ENCODE measurements at places on chromosomes 5 and 9.

GRCh38 chr5:53678981-53679660 lies 118.7 kb downstream of the NDUFS4 start:
- peak; percentile 51 for DNase-seq

- no peak for DNase-seq
Measured at GRCh38 chr5:14669415-14669814, 4.9 kb downstream of the OTULIN start.

- peak; percentile 35 for DNase-seq
Measured at GRCh38 chr9:119009249-119009648, 360.0 kb downstream of the BRINP1 start.

DNA sequence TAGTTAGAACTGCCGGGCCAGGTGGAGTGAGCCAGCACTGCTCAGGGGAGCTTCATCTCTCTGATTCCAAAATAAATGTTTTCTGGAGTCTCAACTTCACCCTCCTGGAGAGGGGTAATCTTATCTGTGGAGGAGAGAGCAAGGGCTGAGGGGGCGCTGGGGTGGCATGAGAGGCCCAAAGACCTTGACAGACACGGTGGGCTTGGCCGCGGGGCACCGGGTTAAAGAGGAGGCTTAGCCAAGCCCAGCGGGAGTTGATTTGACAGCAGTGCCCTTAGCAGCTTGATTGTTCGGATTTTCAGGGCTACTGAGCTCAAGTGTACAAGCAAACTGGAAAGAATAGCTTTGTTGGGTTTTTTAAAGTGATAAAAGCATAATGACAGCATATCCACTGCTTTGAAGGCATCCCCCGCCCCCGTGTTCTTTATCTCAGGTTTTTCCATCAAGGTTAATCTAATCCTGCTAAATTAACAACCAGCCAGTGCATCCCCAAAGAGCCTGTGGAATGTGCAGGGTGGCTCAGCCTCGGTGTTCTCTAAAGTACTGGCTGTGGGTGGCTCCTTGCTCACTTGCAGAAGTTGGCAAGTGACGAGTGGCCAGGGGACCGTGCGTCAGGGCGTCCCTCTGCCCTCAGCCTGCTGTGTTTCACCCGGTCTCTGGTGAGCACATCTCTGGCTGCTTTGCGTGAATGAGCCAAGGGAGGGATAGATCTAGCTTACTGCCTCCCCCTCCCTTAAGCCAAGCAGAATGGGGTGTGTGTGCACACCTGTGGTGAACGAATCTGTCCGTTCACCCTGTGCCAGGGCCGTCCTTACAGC lies 5.5 kb downstream of the QRFP start:
- DNase-seq: no peak
